ENCODE measurements at places on chromosomes 3 and 15.

DNA sequence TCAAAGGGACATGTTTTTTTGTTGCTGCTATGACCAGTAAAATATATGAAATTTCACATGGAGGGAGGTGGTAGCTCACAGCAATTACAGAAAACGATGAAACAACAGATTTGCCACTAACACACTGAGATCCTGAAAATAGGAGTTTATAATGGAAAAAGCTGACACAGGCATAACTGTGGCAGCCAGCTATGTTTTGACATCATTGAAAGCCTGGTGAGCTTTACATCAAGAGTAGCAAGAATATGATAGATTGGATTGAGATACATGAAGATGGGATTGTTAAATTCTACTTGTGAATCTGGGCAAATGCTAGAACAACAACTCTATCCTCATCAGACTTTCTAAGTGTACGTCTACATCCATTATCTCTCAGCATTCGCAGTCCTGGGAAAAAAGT lies 760.7 kb downstream of the GRM7 start:
- no peak for DNase-seq

DNA sequence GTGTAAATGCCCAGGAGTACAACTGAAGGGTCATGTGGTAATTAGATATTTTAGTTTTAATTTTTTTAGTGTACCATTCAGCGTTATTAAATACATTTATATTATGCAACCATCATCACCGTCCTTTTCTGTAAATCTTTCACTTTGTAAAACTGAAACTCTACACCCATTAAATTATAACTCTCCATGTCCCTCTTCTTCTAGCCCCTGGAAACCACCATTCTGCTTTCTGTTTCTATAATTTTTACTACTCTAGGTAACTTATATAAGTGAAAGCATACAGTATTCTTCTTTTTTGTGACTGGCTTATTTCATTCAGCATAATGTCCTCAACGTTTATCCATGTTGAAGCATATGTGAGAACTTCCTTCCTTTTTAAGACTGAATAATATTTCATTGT lies 48.1 kb downstream of the STXBP5L start:
- no peak for DNase-seq

GRCh38 chr15:85128621-85129020 lies 147.0 kb downstream of the PDE8A start:
- peak; percentile 15 for DNase-seq

- no peak for DNase-seq
Measured at GRCh38 chr15:50774450-50774849, 8.9 kb upstream of the SPPL2A start.

GRCh38 chr3:122284486-122284885 lies 40.6 kb upstream of the CSTA start:
- no peak for DNase-seq

- no peak for DNase-seq
Measured at GRCh38 chr15:69013726-69014406, 629 bp upstream of the NOX5 start.

DNA sequence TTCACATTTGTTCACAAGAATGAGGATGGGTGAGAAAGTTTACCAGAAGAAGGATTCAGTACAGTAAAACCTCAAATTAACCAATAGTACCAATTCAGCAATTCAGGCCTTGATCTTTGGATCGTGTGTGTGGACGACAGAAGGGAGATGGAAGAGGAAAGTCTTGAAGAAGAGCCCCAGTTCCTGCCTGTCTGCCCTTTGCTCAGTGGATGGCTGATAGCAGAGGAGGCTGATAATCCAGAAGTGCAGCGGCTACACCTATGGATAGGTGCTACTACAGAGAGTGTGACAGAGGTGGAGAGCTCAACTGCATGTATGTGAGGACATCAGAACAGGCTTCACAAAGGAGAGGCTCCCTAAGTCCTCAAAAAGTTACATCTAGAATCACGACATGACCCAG lies 29.2 kb upstream of the PLXND1 start:
- DNase-seq: no peak

- DNase-seq: no peak
Measured at GRCh38 chr15:31175484-31175883, 74.0 kb upstream of the TRPM1 start.

DNA sequence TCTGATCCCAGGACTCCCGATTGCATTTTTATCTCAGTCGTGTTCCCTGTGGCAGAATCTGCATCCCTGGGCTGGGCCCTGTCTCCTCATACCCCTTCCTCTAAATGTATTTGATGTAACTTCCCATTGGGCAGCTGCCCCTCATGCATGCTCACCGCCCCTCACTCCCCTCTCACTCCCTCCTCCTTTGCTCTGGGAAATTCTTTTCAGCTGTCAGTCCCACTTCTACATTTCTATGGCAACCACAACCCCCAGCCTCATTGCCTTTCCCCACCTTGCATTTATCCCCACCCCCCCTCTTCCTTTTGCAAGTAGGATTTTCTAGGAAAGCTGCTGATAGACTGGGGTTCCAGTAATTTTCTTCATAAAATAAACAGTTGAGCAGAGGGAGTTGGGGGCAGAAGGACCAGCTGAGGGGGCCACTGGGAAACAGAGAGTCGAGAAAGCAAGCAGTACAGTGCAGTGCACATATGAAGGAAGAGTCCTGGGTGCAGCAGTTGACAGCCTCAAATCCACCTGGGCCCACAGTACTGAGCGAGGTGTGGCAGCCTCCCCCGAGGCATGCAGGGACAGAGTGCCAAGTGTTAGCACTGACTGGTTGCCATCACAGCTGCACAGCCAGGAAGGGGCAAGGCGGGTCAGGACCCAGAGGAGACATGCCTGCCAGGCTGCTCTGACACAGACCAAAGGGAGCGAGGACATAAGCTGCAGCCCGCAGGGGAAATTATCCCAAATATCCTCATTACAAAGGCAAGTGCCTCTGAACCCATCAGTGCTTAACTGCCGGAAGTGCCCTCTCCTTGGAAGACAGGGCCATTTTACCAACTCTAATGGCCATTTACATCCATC lies 476.3 kb downstream of the EPHB1 start:
- no peak for DNase-seq

DNA sequence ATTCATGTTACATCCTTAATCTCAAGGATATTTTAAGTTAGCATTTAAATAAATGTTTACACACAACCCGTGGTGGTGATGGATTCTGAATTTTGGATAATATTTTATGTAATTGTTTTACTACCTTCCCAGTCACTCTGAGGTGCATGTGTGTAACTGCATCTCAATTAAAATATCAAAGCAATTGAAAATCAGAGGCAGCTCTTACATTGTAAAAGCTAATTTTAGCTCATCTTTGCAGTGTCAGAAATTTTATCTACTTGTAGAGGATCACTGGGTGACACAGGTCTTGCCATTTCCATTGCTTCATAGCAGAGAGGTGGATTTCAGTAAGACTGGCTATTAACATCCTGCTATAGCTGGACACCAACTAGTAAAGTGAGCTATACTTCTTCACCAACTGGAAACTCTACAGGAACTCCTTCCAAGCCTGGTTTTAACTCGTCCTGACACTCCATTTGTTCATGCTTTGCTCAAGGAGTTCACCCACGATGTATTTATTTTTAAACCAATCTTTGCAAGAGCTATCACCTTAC lies 19.6 kb upstream of the MITF start:
- DNase-seq: no peak

DNA sequence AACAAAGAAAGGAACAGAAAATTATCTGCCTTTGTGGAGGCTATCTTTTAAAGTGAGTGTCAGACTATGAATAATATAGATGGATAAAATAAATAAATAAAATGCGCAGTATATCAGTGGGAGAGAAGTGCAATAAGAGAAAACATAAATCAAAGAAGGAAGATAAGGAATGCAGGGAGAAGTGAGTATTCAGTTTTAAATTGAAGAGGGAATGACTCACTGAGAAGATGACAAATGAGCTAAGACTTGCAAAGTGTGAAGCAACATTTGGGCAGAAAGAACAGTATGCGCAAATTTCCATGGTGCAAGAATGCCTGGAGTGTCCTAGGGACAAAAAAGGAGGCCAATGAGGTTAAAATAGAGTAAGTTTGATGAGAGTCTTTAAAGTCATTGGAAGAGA lies 1300.1 kb upstream of the ALCAM start:
- DNase-seq: peak; percentile 66

DNA sequence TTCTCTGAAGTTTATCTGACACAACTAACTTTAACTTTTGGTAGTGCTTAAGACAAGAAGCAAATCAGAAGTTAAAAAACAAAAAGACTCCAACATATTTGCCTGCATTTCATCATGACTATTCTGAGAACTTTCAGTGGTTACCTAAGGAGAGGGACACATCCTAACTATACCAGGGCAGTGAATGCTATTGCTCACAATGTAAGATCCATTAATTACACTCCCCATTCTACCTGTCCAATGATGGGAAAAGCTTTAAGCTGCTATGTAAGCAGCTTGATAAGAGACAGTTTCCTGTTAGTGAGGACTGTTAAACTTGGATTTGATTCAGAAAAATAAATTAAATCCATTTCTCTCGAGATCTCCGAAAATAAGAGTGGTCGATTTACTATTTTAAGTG lies 37.5 kb downstream of the SERPINI1 start:
- no peak for DNase-seq

DNA sequence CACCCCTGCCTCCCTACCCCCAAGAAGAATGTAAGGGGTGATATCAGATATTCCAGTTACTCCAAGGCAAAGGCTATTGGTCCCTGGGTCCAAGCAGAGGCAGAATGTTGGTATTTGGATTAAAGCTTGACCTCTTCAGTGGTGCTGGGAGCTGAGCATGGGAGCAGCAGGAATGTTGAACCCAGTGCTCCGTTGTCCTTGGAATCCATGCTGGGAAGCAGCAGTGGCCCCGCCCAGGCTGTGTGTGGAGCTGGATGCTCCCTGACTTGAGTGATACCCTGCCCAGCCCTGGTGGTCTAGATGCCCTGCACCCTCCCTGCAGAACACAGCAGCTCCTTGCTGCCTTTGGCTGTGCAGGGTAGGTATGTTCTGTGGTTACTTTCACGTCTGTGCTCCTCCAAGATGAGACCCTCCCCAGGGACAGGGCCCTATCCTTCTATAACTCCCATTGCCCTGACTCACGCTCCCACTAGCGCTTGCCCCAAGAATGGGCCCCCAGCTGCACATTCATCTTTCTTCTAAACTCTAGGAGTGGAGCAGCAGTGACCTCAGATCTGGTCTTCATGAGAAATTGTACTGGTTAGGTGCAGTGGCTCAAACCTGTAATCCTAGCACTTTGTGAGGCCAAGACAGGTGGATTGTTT lies 35.1 kb downstream of the UMPS start:
- peak; percentile 80 for DNase-seq

GRCh38 chr15:51172193-51172592 lies 77.5 kb upstream of the TNFAIP8L3 start:
- DNase-seq: peak; percentile 61

GRCh38 chr15:34357653-34358052 lies 9.3 kb downstream of the LPCAT4 start:
- no peak for DNase-seq

DNA sequence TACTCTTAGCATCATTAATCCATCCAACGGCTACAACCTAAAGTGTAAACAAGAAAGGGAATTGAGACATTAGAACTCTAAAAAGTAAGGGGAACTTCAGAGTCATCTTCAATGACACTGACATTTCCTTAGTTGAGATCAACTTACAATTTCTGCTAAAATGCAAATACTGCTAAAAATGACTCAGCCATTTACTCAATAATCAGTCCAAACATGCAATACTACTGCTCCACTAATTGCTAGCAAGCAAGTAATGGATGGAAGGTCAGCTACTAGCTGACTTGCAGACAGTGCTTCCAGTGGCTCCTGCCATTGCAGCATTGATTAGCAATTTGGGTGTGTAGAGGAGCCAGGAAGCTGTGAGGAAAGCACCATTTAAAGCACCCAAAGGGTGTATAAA lies 28.4 kb downstream of the CD200R1L start:
- DNase-seq: no peak

DNA sequence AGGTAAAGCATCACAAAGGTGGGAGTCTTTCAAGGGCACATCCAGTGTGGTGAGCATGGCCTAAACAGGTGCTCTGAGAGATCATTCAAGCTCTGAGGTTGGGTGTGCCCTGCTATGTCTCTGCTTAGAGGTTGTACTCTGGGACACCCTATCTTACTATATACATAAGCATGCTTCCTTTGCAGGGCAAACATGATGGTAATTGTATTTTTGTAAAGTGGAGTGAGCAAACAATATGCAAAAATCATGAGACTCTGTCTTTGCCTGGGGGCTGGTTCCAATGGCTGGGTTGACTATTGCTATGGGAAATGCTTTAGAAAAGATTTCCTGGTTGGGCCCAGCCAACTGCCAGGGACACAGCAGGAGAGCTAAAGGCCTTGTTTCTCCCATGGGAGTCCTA lies 315.1 kb upstream of the TLE3 start:
- no peak for DNase-seq

- no peak for DNase-seq
Measured at GRCh38 chr3:69776289-69776688, 37.0 kb downstream of the MITF start.

DNA sequence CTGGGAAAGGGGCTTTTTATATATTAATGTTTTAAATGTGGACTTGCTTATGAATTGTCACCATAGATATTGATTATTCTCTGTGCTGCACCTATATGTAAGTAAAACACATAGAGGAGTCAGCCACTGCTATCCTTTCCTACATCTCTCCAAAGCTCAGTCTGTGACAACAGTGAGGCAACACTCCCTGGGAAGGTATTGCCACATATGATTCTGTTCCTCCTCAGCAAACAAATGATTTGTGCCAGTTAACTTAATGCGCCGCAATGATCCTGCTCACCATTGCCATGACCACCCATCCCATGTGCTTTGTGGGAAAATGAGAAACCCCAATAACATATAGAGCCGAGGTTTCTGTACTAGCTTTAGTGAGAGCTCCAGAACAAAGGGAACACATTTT lies 75.1 kb upstream of the FBN1 start:
- DNase-seq: no peak

DNA sequence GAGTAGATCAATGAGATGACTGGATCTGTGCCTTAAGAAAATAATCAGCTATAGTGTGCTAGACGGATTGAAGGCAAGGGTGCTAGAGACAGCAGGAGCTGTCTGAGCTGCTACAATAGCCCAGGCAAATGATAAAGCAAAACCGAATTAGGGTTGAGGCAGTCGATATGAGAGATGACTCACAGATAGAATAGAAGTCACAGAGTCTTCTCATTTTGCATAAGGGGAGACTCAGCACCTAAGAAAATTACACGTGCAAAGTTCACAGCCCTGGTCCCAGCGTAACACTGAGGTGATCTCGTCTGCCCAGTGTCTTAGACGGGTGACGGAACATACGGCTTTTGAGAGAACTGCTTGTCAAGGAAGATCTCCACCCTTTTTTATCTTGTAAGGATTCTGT lies 11.6 kb downstream of the LPP start:
- DNase-seq: no peak

DNA sequence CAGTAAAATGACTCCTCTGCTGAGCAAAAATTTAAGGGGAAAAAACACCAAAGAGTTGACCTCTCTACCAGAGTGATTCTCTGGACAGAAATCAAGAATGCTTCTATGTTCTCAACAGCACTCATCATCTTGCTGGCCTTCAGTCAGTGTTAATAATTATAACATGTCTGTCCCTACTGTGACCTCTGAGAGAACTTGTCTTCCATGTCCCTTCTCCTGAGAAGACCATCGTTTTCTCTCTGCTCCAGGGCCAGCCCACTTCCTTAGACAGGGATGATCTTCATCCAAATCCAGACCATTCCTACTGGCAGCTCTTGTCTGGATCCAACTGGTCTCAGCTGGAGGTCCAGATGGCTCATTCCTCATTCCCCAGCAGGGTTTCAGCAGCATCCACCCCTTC lies 139.0 kb upstream of the NECTIN3 start:
- DNase-seq: peak; percentile 83

Measured in fibroblast of skin of back (primary cell).